Stomach (tissue), 19 donors: ENCODE measurements at places on chromosomes 12 and 14. TPM values are rescaled to one million over a fixed set of nuclear protein-coding genes. Genes with fewer than 3 reads are reported as not detected.

RAPGEF3 gene
- 47.8 TPM for total RNA-seq

DNA sequence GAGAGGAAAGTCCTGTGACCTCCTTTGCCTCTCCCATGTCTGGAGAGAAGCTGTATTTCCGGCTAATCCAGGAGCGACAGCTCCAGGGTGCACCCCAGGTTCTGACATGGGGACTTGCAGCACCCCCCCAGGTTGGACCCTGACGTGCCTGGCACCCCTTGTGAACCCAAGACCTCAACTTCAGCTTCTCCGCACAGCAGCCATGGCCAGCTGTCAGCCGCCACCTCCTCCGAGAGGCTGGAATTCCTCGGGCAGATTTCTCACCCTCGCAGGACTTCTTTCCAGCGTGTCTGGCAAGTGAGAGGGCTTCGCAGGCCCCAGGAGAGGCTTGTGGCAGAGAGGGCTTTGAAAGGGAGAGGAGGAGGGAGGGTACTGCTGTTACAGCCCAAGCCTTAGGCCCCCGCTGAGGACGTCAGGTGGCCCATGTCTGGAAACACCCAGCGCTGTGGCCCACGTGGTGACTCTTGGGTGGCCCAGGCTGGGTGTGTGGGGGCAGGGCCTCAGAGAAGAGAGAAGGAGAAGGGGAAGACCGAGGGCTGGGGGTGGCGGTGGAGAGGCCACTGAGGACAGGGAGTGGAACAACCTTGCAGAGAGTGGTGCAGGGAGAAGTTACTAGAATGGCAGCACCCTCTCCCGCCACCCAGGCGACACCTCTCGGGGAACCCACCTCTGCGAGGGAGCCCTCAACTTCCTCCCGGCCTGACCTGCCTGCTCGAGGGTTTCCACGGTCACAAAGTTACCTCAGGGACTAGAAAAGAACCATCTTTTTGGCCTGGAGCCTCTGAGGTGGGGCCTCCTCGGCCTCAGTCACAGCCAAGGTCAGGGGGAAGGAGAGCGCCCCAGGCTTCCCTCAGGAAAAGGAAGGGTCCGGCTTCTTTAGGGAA is 11.7 kb upstream of the RPS6KL1 start:
- DNase-seq, result no peak

DNA sequence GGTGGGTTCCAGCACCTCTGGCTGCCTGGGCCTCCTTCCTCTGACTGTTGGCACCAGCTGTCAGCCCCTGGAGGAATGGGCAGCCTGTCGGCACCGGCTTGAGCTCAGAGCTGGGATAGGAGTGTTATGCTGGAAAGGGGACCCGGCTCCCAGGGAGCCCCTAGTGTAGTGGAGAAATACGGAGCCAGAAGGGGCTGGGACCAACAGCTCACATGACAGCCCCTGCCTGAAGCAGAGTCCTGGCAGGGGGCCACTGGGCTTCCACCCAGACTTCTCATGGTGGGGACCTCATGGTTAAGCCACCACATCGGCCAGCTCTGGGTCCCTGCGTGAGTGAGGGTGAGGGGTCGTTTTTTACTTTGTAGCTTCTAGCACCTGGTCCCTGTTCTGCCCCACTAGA is 174.5 kb downstream of the TSPAN9 start:
- no peak for DNase-seq

FLRT2 gene
- 4.8 TPM for total RNA-seq

WIF1 gene
- 10.6 TPM for total RNA-seq

- no peak for DNase-seq
Observed at GRCh38 chr12:127620735-127621355, 646.1 kb upstream of the TMEM132C start.

DNA sequence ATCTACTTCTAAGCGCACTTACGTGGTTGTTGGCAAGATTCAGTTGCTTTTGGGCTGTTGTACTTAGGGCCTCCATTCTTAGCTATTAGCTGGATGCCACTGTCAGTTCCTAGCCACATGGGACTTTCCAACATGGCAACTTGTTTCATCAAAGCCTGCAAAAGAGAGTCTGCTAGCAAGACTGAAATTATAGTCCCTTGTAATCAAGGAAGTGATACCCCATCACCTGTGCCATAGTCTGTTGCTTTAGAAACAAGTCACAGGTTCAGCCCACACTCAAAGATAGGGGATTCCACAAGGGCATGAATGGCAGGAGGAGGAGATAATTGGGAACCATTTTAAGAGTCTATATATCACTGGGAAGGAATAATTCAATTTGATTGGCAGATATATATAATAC is 27.1 kb upstream of the SLC17A8 start:
- DNase-seq, result no peak

DNA sequence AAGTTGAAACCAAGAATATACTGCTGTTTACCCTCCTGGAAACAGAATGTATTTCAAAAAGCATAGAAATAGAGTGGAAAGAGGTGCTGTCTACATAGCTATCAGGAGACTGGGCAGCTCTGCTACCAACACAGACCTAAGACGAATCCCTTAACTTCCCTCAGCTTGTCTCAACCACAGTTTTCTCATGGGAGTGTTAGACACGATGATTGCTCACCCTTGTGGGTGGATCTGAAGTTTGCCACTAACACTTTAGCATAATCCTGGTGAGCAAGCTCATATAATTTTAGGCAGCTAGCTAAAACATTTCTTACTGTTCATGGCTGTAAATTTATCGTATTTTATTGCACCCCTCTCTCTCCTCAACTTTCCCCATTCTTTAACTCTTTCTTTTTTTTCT is 38.5 kb downstream of the C12orf75 start:
- DNase-seq, result no peak

- DNase-seq, result no peak
Observed at GRCh38 chr12:54437243-54437642, 18.2 kb upstream of the ITGA5 start.

- DNase-seq, result no peak
Observed at GRCh38 chr14:67482231-67483164, 6.0 kb downstream of the TMEM229B start.
